A549 treated with Mapracorat at 1 μM for 4 hours (cell line): ENCODE measurements at places on chromosomes 13 and 19. TPM values are rescaled to one million over a fixed set of nuclear protein-coding genes. Genes with fewer than 3 reads are reported as not detected.

Gene PRSS57
- total RNA-seq = 0.18 to 0.23 TPM in 2 of 5 replicates, not detected in the others

Gene CLEC4M
- total RNA-seq = not detected in 5 replicates

Gene ZNF708
- 0.87 to 1.6 TPM (median 0.97 TPM) in 5 replicates for total RNA-seq

Gene BSG
- 634 to 727 TPM (median 703 TPM) in 5 replicates for total RNA-seq

Gene ZNF470
- 0.96 to 2.4 TPM (median 1.3 TPM) in 5 replicates for total RNA-seq

Gene S1PR5
- 1.2 to 2.0 TPM (median 1.5 TPM) in 5 replicates for total RNA-seq

Gene PRPF31
- total RNA-seq = 107 to 118 TPM (median 115 TPM) in 5 replicates

Gene BRCA2
- total RNA-seq = 3.7 to 6.5 TPM (median 4.8 TPM) in 5 replicates

Gene STK24
- total RNA-seq = 53.9 to 60.7 TPM (median 59.9 TPM) in 5 replicates

Gene ZNF548
- 3.3 to 5.0 TPM (median 3.7 TPM) in 5 replicates for total RNA-seq

Gene ZNF442
- total RNA-seq = not detected in 5 replicates

Gene N4BP2L2
- total RNA-seq = 20.2 to 21.8 TPM (median 20.8 TPM) in 5 replicates

Gene CYP4F11
- 5.0 to 6.9 TPM (median 5.7 TPM) in 5 replicates for total RNA-seq

Gene LGALS7B
- total RNA-seq = 0.48 to 0.86 TPM (median 0.57 TPM) in 3 of 5 replicates, not detected in the others

Gene ZNF726
- total RNA-seq = 0.48 to 0.78 TPM (median 0.61 TPM) in 5 replicates

Gene ZNF536
- total RNA-seq = not detected in 5 replicates

Gene NUMBL
- 52.9 to 83.0 TPM (median 79.0 TPM) in 5 replicates for total RNA-seq

Gene PCCA
- 7.3 to 9.6 TPM (median 8.5 TPM) in 5 replicates for total RNA-seq

Gene KL
- 0.02 to 0.05 TPM (median 0.05 TPM) in 3 of 5 replicates, not detected in the others for total RNA-seq

Gene TRIM13
- 15.6 to 18.3 TPM (median 16.0 TPM) in 5 replicates for total RNA-seq
